T1000 (cell line): ENCODE measurements at places on chromosomes 1 and 21.
A peak's percentile ranks its signal among the peaks of the same experiment; 100 is the strongest.

DNA sequence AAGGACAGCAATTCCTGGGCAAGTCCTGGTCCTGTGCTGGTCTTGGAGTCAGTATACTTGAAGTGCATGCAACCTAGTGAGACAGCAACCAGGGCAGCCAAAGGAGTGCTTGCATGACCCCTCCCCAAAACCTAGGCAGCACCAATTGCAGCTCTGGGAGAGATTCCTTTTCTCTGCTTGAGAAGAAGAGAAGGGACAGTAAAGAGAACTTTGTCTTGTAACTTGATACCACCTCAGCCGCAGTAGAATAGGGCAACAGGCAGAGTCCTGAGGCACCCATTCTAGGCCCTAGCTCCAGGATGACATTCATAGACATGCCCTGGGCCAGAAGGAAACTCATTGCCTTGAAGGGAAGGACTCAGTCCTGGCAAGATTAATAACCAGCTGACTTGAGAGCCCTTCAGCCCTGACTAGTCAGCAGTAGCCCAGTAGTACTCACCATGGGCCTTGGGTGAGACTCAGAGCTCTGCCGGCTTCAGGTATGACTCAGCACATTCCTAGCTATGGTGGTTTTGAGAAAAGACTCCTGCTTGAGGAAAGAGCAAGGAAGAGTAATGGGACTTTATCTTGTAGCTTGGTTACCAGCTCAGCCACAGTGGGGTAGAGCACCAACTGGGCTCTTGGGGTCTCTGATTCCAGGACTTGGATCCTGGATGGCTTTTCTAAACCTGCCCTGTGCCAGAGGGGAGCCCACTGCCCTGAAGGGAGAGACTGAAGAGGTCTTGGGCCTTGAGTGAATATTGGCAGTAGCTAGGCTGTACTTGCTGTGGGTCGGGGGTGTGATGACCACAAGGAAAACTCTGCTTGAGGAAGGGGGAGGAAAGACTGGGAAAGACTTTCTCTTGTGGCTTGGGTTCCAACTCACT, 51.7 kb upstream of the ACADM start:
- peak; percentile 70 for DNase-seq

DNA sequence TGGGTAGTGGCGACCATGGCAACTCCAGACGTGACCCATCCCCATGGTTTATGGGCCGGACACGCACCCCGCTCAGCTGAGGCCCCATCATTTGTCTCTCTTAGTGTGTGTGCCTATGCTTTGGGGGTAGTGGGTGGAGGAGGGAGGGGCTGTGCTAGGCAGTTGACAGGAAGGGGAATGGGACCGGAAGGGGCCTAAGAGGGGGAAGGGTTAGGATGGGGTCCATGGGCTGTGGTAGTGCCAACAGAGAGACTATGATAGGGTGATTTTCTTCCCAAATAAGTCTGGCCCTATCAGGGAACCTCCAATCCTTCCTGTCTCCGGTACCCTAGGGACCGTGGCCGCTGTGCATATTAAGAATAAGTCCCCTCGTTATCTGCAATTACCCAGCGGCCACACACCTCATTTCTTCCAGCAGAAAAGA, 9.9 kb downstream of the DMAP1 start:
- no peak for DNase-seq

- DNase-seq: no peak
Observed at GRCh38 chr1:223337174-223337869, 26.7 kb downstream of the SUSD4 start.

- DNase-seq: no peak
Observed at GRCh38 chr1:50529510-50529909, 106.3 kb upstream of the DMRTA2 start.

GRCh38 chr1:42173155-42173933, 8.8 kb upstream of the GUCA2A start:
- DNase-seq: peak; percentile 38

- no peak for DNase-seq
Observed at GRCh38 chr1:14706631-14707030, 108.1 kb downstream of the KAZN start.

DNA sequence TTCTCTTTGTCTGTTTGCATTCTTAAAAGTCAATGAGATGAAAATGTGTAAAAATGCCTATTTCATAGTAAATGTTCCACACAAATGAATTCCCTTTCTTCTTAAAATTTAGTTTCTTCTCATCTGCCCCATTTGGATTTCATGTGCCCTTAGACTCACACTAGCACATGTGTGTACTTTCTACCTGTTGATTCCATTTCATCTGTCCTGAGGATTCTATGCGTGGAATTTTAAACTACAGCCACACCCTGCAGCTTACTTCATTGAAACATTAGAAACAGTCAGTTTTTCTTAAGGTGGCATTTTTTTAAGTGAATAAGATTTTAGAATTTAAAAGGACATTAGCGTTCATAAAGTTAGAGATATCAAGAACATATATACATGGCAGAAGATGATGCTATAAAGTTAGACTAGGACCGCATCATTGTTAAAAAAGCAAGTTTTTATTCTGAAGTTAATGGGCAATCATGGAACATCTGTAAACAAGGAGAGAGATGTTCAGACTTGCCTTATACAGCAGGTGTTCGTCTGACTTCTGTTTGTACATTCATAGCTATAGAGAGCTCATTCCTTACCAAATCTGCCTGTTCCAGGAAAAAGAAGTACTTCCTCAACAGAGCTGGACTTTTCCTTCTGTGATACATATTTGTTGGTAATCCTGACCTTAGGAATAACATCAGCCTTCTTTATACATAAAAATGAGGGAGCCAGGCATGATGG, 3.9 kb upstream of the TUT4 start:
- no peak for DNase-seq

- DNase-seq: no peak
Observed at GRCh38 chr1:181099152-181100014, 10.9 kb downstream of the IER5 start.

GRCh38 chr1:207312604-207312920, 8.9 kb upstream of the CD55 start:
- DNase-seq: no peak

DNA sequence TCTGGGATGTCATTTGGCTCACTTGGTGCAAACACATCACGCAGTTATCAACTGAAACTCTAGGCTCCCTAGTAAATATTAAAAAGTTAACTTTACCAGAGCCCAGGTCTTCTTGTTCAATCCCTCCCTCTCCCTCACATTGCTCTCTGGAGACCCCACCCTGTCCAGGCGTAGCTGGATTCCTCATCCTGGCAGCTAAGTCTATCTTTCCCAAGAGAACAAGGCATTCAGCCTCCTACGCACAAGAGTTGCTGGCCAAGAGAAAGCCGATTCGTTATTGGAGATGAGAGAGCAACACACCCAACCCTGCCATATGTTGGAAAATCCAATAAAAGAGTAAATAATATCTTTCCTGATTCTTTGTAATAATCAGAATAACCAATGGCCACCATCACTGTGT, 117.9 kb downstream of the SLC30A10 start:
- DNase-seq: no peak

GRCh38 chr1:30848130-30848529, 60.4 kb downstream of the SDC3 start:
- DNase-seq: no peak

DNA sequence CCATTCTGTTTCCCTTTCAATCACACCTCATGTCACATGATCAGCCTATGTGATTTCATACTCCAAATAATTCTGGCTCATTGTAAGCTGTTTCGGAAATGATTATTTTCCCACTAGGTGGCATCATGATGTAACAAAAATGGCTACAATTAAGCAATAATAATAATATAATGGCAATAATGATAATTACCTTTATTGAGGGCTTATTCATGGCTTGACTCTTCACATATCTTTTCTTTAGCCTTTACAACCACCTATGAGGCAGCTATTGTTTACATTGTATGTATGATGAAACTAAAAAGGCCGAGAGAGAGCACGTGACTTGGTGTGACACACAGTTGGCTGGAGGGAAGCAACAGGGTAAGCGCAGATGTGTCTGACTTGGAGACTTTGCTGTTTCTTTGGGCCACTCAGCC, 12.5 kb upstream of the KPRP start:
- DNase-seq: no peak

DNA sequence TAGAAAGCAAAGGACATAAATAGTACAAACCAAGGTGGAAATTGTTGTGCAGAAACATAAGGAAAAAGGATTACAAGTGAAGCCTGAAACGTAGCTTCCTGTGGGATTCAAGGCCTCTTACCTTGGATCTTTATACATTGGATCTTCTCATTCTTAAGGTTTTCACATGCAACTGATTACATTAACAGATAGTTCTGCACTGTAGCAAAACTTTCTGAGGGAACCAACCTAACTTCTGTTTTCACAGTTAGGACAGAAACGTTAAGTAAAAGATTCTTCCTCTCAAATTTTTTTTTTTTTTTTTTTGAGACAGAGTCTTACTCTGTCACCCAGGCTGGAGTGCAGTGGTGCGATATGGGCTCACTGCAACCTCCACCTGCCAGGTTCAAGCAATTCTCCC, 7.8 kb upstream of the TM2D1 start:
- DNase-seq: no peak

GRCh38 chr1:226787071-226787470, 48.0 kb upstream of the ITPKB start:
- DNase-seq: no peak

- no peak for DNase-seq
Observed at GRCh38 chr1:247316590-247317197, 15.0 kb downstream of the ZNF496 start.

DNA sequence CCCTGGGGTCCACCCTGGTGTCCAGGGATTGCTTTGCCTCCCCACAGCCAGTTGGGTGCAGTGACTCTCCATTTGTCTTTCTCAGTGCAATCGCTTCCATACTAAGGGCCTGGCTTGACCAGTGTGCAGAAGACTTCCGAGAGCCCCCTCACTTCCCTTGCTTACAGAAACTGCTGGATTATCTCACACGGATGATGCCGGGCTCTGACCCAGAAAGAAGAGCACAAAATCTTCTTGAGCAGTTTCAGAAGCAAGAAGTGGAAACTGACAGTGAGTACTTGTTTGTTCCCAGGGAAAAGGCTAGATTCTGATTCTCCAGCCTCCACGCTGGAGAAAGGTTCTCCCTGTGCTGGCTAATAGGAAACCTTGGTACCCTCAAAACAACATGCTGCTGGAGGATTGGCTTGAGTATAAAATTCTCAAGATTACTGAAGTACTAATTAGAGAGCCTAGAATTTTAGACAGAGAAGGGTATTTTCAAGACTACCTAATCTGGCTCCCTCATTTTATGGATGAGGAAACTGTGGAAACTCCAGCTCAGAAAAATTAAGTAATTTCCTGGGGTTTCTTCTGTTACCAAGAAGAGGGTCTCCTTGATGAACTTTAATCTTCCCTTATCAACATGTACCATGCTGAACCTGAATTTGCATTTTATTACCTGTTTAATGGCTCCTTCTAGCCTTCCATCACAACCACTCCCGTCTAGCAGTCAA, 75.8 kb downstream of the RGL1 start:
- DNase-seq: no peak

DNA sequence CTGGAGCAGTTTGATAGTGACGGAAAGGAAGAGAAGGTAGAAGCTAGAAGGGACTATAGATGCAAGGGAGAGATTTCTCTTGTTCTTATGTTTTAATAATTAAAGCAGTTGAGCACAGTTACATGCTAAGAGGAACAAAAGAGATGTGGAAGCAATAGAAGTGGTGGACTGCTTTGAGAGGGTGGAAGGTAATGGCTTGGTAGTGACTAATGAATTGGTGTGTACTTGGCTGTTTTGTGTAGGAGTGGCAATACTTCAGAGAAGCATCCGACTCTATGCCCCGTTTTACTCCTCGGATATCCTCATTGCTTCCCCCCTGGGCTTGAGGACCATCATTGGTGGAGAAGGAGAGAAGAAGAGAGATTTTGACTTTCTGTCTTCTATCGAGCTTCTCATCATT, 12.8 kb downstream of the UTP25 start:
- no peak for DNase-seq

- no peak for DNase-seq
Observed at GRCh38 chr21:45388011-45388521, 16.9 kb upstream of the COL18A1 start.

DNA sequence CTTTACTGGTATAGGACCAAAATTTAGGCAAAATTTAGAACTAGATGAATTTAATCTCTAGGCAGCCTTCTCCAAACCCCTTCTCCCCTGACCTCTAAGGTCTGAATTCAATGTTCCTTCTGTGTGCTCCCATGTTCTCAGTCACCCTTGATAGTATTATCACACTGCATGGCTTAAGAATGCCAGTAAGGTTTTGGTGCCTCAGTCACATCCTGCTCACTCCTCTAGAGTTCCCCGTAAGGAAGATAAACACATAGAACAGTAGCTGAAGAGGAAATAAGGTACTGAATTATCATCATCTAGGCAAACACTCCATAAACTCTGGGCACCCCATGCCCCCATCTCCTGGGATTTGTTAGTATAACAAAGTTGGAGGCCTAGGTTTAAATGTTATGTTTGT, 18.2 kb downstream of the PRRX1 start:
- no peak for DNase-seq

GRCh38 chr1:51313961-51314777, 16.2 kb downstream of the TTC39A start:
- no peak for DNase-seq

GRCh38 chr1:158147869-158148268, 32.8 kb upstream of the CD1D start:
- DNase-seq: no peak

GRCh38 chr21:27649762-27650161, 682.9 kb upstream of the ADAMTS5 start:
- DNase-seq: no peak

DNA sequence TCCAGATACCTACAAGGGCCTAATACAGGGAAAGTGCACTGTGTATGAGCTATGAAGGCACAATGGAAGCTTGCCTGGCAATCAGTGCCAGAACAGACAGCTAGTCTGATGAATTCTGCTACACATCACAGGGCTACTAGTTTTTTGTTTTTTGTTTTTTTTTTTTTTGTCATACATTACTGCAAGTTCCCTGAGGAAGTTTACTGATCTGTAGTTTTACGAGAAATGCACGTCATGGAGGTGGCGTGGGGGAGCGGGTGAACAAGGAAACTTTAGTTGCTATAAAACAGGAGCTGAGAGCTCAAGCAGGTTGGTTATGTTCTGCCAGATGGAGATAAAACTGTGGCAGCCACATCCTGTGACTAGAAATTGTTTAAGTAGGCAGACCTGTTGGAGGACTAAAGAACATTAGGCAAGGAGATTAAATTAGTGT, 17.7 kb downstream of the PTPRC start:
- DNase-seq: no peak

GRCh38 chr1:37725851-37726613, 33.7 kb downstream of the CDCA8 start:
- DNase-seq: no peak

GRCh38 chr1:62879962-62880361, 96.0 kb downstream of the ATG4C start:
- DNase-seq: no peak

- no peak for DNase-seq
Observed at GRCh38 chr1:193952778-193953374, 766.5 kb upstream of the B3GALT2 start.

- no peak for DNase-seq
Observed at GRCh38 chr21:45297329-45297728, 9.6 kb upstream of the POFUT2 start.

GRCh38 chr21:30333736-30334135, 3.8 kb downstream of the KRTAP27-1 start:
- no peak for DNase-seq
